Posterior vena cava (tissue), 2 donors: ENCODE measurements at places on chromosomes 7 and 10. TPM values are rescaled to one million over a fixed set of nuclear protein-coding genes. Genes with fewer than 3 reads are reported as not detected.

TOMM7 gene
- total RNA-seq, result 235 TPM

OPALIN gene
- total RNA-seq, result not detected

SKAP2 gene
- 40.9 TPM for total RNA-seq

SLC25A13 gene
- total RNA-seq, result 26.4 TPM

ZCCHC24 gene
- 113 TPM for total RNA-seq

EPC1 gene
- total RNA-seq, result 30.5 TPM

C10orf90 gene
- total RNA-seq, result not detected

GIMAP4 gene
- 40.4 TPM for total RNA-seq

PLXNA4 gene
- 24.9 TPM for total RNA-seq

HOXA7 gene
- 6.7 TPM for total RNA-seq

IL2RA gene
- 0.81 TPM for total RNA-seq

TAS2R41 gene
- 0.46 TPM for total RNA-seq

HOXA2 gene
- total RNA-seq, result 1.3 TPM

AKR1B15 gene
- total RNA-seq, result 0.29 TPM

PTPRZ1 gene
- total RNA-seq, result 2.0 TPM

YAE1 gene
- total RNA-seq, result 16.0 TPM

CCDC7 gene
- total RNA-seq, result 46.4 TPM
